CMK (cell line): ENCODE measurements at places on chromosomes 2 and 18.

DNA sequence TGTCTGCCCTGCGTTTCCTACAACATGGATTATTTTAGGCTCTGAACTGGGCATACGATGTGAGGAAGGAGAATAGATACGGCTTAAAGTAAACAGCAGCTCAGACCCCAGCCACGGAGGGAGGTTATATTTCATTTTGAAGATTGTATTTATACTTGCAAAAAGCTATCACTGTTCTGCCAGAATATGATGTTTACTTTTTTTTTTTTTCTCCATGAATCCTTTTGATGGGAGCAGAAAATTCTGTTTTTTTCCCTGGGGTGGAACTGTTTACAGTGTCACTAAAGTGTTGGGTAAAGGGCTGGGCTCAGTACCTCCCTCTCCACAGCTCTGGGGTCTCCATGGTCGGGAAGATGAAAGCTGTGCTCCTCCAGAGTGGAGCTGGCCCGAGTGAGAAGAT is 13.1 kb downstream of the PCARE start:
- DNase-seq: no peak

GRCh38 chr2:36528274-36528673 is 69.7 kb downstream of the FEZ2 start:
- no peak for DNase-seq

DNA sequence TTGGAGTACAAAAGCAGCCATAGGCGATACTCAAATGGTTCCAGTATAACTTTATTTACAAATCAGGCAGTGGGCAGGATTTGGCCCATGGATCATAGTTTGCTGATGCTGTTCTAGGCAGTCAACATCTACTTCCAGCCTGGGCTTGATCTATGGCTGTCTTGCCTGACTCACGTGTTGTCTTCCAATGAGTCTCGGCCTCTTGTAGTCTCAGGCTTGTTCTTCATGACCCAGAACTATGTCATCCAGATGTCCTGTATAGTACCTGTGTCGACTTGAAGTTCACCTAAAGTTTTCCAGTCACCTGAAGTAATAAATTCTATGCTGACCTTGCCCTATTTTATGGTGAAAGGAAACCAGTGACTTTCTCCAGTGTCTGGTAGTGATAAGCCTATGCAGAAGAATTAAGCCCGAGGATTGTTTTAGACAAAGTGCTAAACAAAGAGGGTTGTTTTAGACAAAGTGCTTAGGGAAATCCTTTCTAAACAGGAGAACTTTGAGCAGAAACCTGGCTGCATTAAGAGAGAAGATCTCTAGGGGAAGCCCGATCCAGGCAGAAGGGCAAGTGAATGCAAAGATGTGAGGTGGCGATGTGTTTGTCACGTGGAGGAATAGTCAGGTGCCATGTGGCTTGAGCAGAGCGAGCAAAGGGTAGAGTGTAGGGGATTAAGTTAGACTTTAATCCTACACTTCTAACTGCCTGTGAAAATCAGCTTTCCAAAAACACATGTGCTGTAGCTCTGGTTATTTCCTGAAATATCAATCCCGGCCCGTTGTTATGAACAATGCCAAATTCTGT is 8.5 kb upstream of the THNSL2 start:
- DNase-seq: no peak

- DNase-seq: no peak
Measured at GRCh38 chr2:232013701-232014353, 52.3 kb downstream of the DIS3L2 start.

- no peak for DNase-seq
Measured at GRCh38 chr2:196136151-196136550, 35.2 kb downstream of the STK17B start.

- no peak for DNase-seq
Measured at GRCh38 chr2:120735746-120736170, at the start of gene GLI2. TSS of gene GLI2 (plus strand) at chr2:120735868. CDS start at chr2:120797321, 61,453 bp downstream.

DNA sequence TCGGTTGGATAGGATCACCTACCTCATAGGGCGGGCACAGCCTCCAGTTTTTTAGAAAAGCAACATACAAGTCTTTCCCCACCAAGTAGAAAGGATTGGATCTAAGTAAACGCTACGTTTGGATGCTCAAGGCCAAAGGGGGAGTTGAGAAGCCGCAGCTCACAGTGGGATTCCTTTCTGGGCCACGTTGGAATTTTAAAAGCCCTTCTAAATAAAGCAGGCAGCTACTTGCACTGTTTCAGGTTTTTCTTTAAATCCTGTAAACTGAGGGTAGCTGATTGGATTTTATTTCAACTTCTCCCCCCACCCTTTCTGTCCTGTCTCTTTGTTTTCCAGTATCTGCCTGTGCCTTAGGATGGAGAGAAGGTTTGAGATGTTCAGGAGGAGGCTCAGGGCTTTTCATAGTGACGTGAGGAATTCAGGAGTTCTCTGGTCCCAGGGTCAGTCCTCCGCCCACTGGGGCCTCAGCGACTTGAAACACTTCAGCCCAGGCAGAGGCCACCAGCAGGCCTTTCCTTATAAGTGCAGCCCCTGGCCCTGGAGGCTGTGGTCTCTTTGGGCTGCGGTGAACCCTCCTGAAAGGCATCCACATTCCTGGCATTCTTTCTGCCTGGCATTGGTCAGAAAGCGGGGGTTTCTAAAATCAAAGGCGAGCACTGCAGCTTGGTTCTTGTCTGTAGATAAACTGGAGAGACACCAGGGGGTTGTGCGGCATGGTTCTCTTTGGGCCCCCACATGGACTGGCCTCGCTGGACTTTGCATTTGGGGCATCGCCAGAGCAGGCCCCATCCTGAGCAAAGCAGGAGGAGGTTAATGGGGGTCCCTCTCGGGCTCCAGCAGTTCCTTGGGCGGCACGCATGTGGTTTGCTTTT is 44.5 kb downstream of the SH3BP4 start:
- no peak for DNase-seq

- no peak for DNase-seq
Measured at GRCh38 chr18:2900684-2901422, 54.0 kb downstream of the EMILIN2 start.

DNA sequence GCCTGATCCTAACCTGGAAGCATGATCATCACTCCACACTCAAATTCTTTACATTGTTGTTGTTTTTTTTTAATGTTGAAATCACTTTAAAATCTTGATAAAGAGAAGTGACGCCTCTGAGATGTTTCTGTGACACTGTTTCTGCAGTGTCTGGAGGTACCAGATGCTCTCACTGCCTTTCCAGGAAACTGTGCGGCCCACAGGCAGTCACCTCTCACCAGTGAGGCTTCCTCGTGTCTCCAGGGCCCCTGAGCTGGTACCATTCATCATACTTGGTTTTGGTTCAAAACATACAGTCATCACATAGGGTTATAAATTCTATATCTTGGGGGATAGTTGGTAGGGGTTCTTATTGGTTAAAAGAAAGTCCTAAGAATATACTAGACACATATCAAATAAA is 10.1 kb upstream of the ID2 start:
- DNase-seq: no peak

- DNase-seq: no peak
Measured at GRCh38 chr2:114160263-114160981, 270.5 kb downstream of the ACTR3 start.

DNA sequence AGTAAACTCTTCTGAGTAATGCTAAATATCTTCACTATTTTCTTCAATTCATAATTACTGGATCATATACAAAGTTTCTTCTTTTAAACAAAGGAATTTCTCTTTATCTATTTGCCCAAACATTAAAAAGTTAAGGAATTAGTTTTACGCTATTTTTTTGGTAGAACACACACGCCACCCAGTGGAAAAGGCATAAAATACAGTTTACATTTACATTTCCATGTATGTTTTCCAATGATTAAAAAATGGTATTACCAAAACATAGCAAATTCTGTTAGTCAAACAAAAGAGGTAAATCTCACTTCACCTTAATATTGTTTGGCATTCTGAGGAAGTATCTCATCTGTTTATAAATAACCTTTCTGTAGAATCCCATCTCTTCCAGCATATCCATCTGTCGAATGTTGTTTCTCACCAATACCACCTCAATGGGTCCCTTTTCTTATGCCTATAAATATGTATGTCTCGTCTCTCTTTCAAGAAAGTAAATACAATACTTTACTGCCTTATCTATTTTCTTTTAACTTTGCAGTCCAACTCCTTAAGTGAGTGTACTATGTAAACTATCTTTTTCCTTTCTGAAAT is 7.2 kb downstream of the BOLL start:
- no peak for DNase-seq

DNA sequence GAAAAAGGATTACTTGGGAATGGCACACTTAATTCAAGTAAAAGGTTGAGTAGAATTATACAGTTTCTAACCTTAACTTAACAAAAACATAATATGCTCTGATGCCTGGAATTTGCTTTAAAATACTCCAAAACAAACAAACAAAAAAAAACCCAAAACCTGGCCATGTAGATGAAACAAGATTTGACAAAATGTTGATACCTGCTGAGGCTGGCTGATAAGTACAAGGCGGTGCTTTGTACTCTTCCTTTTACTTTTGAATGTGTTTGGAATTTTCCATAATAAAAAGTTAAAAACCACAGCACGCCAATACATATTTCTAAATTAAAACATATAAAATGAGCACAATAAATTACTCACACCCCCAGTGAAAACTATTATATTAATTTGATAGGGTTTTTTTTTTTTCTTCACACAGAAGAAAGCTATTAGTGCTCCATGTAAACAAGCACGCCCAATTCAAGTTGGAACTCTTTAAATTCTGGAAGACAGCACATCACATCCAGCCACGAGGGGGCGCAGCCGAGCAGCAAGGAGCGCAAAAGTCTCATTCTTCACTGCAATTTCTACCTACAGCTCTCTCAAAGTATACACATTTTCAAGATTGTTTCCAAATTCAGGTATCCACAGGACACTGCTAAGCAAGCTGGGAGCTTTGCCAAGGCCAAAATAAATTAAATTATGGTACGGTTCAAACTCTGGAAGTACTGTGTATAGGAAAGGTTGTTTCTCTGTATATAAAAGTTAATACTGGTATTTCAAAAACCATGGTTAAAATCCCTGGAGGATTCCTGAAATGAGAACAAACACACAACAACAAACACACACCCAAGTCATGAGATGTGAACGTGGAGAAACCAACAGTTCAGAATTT is 7.5 kb downstream of the SERTAD2 start:
- DNase-seq: no peak

GRCh38 chr18:79823120-79823519 is 25.4 kb downstream of the KCNG2 start:
- DNase-seq: no peak

- no peak for DNase-seq
Measured at GRCh38 chr18:68705119-68705518, 9.8 kb downstream of the TMX3 start.

DNA sequence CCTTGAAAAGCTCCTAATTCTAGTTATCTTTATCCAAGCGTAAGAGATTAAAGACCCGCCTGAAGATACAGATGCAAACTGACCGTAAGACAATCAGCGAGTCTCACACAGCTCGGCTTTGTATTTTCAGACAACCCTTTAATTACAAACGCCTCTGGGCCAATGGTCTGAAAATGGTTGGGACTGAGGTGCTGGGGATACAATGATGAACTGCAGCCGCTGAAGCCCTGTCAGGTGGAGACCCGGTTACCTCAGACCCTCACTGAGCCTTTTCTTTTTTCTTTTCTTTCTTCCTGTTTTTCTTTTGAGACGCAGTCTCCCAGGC is 715 bp upstream of the CFAP36 start:
- no peak for DNase-seq
